ENCODE measurements at places on chromosomes 7 and 10. TPM values are rescaled to one million over a fixed set of nuclear protein-coding genes. Genes with fewer than 3 reads are reported as not detected.

FAM25G gene
- total RNA-seq: not detected

MYO3A gene
- total RNA-seq: not detected

PRPS1L1 gene
- not detected for total RNA-seq

PRSS37 gene
- not detected for total RNA-seq

- H3K27ac ChIP-seq: no peak overlapping the region
- H3K4me1 ChIP-seq: no peaks in the 10 kb centered on the region
- H3K36me3 ChIP-seq: no peaks in the 10 kb centered on the region
- H3K27me3 ChIP-seq: peaks cover 2% of the 10 kb centered on the region
These were observed 43.6 kb upstream of the R3HCC1L start for GRCh38 chr10:98090822-98091221.

GRCh38 chr7:49403844-49404243, 369.6 kb upstream of the VWC2 start:
- H3K27me3 ChIP-seq: no peaks in the 10 kb centered on the region
- no peaks in the 10 kb centered on the region for H3K4me1 ChIP-seq
- H3K27ac ChIP-seq: no peak overlapping the region
- H3K36me3 ChIP-seq: no peaks in the 10 kb centered on the region

DNA sequence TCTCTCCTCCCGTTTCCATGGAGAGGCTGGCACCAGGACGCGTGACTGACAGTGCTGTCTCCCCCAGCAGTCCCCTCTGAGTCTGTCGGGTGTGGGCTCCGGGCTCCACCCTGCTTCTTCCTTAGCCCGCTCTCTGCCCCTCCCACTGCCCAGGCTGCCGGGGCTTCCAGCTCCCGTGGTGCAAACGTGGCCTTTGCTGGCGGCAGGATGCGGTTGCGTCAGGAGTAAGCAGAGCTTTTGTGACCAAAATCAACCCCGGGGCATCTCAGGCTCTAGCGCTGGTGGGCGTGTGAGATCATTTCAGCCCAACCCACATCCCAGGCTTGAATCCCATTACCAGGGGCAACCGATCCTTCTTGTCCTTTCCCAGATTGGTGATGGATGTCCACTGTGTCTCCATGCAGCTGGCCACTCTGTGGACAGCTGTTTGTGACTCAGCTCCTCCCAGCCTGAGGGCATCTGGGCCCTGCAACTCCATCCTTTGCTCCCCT, 28.2 kb downstream of the PTPRE start:
- DNase-seq: no peak
- H3K4me1 ChIP-seq: no peaks in the 10 kb centered on the region
- H3K27ac ChIP-seq: no peak overlapping the region
- no peaks in the 10 kb centered on the region for H3K27me3 ChIP-seq
- H3K36me3 ChIP-seq: no peaks in the 10 kb centered on the region
- H3K4me3 ChIP-seq: no peak overlapping the region

Measured in K562 (cell line).